ENCODE measurements at places on chromosomes 3 and 15. TPM values are rescaled to one million over a fixed set of nuclear protein-coding genes. Genes with fewer than 3 reads are reported as not detected.

Gene PPP2R3A
- total RNA-seq = 8.5 TPM

Gene SLC51A
- total RNA-seq = not detected

Gene JAGN1
- 43.6 TPM for total RNA-seq

Gene SPATA12
- not detected for total RNA-seq

Gene POPDC2
- 0.13 TPM for total RNA-seq

Gene CTXN2
- total RNA-seq = not detected

Gene PAQR5
- 1.9 TPM for total RNA-seq

Gene HCN4
- total RNA-seq = not detected

Gene ADGRG7
- total RNA-seq = not detected

Gene WDR72
- total RNA-seq = not detected

Measured in epithelial cell of alveolus of lung (primary cell).